ENCODE measurements at places on chromosomes 5 and 9. TPM values are rescaled to one million over a fixed set of nuclear protein-coding genes. Genes with fewer than 3 reads are reported as not detected.

The PCA3 gene
- not detected for total RNA-seq

The SIGMAR1 gene
- 125 TPM for total RNA-seq

The ABO gene
- 0.04 TPM for total RNA-seq

The INSL4 gene
- total RNA-seq, result not detected

The WNK2 gene
- 31.6 TPM for total RNA-seq

The WWC1 gene
- 8.6 TPM for total RNA-seq

The FGF18 gene
- 50.3 TPM for total RNA-seq

The GDA gene
- 0.18 TPM for total RNA-seq

The CER1 gene
- 1.8 TPM for total RNA-seq

The GFRA3 gene
- total RNA-seq, result 0.53 TPM

The VCAN gene
- total RNA-seq, result 414 TPM

The SCGB3A2 gene
- total RNA-seq, result not detected

The GFI1B gene
- 0.07 TPM for total RNA-seq

The CDKN2B gene
- 1.8 TPM for total RNA-seq

The FGF1 gene
- total RNA-seq, result 0.81 TPM

The HNRNPA0 gene
- total RNA-seq, result 36.9 TPM

The PCDHA9 gene
- total RNA-seq, result 1.6 TPM

The FAM193B gene
- total RNA-seq, result 80.9 TPM

The ADAM19 gene
- total RNA-seq, result 8.8 TPM

The TMEM252 gene
- not detected for total RNA-seq

The NAIF1 gene
- 15.2 TPM for total RNA-seq

The GGTA1 gene
- total RNA-seq, result not detected

The CCL19 gene
- total RNA-seq, result not detected

The HBEGF gene
- 4.9 TPM for total RNA-seq

The TNIP1 gene
- total RNA-seq, result 147 TPM

The TCF7 gene
- total RNA-seq, result 12.7 TPM

The SLC36A2 gene
- total RNA-seq, result not detected

The PHF24 gene
- total RNA-seq, result 2.9 TPM

The DENND4C gene
- total RNA-seq, result 51.0 TPM

The CLINT1 gene
- total RNA-seq, result 56.2 TPM

The ENTPD2 gene
- total RNA-seq, result not detected

The WNT8A gene
- total RNA-seq, result not detected

The FST gene
- 17.1 TPM for total RNA-seq

The DMRT3 gene
- not detected for total RNA-seq

The FCN2 gene
- total RNA-seq, result not detected

The MYMK gene
- not detected for total RNA-seq

The KLHL9 gene
- 22.6 TPM for total RNA-seq

The DRD1 gene
- total RNA-seq, result 3.1 TPM

The CNOT8 gene
- 45.2 TPM for total RNA-seq

The FAM170A gene
- 0.32 TPM for total RNA-seq

The FOXD1 gene
- 0.11 TPM for total RNA-seq

The EPB41L4A gene
- 10.5 TPM for total RNA-seq

The ADAMTS12 gene
- 25.6 TPM for total RNA-seq

Data from cardiac muscle cell (in vitro differentiated cells and primary cell).